GM12891 (cell line): ENCODE measurements at places on chromosomes 11 and 22.

DNA sequence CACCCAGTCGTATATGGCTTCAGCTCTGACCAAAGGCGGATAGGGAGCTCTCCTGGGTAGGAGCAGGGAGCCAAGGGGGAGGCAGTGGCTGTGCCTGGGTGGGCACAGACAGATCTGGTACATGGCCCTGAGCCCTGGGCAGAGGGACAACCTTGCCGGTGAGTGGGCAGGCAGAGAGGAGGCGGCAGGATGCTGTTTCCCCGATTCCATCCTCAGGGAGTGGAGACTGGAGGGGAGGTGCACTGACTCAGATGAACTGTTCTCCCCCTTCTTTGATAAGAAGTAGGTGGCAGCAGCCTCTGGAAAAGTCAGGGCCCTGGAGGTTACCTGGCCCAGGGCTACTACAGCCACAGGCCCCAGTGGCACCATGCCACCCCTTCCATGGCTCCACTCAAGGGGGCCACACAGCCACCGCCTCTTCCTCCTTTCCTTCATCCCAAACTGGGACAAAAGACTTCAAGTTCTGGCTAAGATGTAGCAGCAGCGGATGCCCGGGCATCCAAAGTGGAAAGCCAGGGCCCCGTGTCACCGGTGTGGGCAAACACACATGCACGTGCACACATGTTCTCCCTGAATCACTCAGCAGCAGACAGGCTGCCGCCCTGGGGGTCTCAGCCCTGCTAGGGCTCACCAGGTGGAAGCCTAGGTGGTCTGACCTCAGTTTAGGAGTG, 13.4 kb downstream of the CXCR5 start:
- no peak for DNase-seq

DNA sequence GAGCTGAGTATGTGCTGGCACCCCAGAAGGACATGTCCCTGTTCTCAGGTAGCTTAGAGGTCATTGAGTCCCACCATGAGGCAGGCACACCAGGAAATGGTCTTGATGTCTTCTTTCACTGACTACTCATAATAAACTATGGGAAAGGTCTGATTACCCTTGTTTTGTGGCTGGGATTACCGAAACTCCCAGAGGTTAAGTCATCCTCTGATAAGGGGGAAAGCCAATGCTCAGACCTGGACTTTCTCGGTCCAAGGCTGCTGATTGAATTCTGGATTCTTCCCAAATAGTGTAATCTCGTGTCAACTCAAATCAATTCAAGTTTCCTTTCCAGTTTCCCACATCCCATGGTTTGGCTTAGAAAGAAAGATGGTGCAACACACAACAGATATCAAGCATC, 3.7 kb upstream of the CD44 start:
- DNase-seq: no peak

DNA sequence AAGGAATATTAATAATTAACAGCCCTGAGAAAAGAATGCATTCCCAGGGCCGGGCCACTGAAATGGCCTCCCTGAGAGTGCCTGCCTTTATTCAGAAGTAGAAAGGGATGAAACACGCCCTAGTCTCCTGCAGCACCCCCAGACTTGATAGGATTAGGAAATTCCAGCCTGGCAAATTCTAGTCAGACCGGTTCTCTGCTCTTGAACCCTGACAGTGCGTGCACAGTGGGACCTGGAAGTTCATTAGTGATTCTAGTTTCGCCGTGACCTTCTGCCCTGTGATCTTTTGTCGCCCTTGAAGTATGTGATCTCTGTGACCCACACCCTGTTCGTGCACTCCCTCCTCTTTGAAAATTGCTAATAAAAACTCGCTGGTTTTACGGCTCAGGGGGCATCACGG, 2.1 kb upstream of the GSTP1 start:
- no peak for DNase-seq

DNA sequence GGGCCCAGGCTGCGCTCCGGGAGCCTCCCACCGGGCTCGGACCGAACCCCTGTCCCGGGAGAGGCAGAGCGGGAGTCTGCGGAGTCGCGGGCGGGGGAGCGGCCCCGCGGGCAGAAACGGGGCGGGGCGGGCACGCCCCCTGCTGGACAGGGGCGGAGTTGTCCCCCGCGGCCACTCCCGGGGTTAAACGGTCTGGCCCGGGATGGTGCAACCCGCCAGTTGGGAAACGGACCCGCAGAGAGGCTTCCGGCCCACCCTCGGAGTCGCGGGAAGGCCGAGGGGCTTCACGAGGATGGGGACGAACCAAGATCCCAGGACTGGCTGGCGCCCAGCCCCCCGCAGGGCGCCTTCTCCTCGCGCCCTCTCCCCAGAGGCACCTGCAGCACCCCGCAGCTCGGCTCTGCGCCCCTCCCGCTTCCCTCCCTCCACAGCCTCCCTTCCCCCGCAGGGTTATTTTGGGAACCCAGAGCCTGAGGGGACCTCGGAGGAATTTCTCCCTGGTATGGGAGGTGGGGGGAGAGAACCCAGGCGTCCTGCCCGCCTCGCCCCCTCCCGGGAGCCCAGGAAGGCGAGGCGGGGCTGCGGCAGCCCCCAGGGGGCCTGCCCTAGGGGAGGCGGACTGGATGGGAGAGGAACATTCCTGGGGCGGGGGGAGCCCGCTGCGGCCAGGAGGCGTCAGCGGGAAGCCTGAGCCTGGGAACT, 902 bp downstream of the RASGRP2 start:
- DNase-seq: peak; percentile 96

DNA sequence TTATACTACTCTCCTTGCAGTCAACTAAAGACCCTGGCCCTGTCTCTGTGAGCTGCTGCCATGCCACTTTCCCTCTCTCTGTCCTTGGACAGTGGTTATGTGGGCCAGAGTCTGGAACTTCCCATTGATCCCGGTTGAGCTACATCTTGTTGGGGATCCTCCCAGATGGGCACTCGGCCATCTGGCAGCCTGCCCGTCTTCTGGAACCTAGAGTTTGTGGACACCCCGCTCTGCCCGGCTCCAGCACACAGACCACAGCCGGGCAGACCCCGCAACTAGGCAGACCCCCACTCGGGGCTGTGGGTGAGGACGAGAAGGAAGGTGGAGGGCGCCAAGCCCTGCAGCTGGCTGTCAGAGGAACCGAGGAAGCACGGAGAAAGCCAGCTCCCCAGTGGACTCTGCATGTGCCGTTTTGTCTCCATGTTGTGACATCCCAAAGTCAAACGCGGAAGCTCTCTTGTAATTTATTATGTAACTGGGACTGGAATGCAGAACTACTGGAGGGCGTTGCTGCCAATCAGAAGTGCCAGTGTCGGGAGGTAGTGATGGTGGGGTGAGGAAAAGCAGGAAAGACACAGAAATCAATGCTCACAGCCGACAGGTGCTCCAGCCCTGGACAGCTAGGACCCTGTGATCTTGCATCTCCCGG, 207.7 kb downstream of the CEP164 start:
- DNase-seq: no peak

DNA sequence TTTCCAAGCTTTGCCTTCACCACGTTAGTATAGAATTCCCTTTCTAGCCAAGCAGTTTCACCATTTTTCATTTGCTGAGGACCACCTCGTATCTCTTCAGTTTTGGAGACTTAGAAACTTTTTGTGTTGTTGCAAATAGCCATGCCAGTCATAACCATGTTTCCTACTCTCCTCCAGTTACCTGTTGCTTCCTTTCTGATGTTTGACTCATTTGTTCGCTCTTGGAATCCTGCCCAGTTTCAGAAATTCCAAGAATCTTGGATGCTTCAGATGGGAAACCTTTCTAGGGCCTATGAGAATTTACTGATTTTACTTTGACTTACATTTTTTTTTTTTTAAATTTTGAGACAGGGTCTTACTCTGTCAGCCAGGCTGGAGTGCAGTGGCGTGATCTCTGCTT, 65.4 kb downstream of the PPP6R3 start:
- DNase-seq: no peak
